ENCODE measurements at places on chromosomes 7 and 10. TPM values are rescaled to one million over a fixed set of nuclear protein-coding genes. Genes with fewer than 3 reads are reported as not detected.

GRCh38 chr10:12685261-12686058 is 316.1 kb downstream of the CCDC3 start:
- DNase-seq, result no peak

DNA sequence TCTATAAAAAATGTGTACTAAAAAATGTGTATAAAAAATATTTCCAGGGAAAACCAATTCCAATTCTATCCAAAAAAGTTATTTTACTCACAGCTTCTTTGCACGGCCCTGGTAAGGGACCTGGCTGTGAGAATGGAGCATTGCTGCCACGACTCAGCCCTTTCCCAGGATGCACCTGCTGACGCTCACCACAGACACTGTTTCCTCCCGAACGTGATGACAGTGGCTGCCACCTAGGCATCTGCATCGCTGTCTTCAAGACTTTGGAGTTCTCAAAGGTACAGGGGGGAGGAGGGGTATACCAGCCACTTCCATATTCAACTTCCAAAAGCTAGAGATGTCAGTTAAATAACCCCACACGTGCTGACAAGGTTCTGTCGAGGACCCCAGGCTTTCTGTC is 23.9 kb upstream of the PTPRN2 start:
- DNase-seq, result no peak

The TAS2R3 gene
- total RNA-seq, result 1.5 TPM

DNA sequence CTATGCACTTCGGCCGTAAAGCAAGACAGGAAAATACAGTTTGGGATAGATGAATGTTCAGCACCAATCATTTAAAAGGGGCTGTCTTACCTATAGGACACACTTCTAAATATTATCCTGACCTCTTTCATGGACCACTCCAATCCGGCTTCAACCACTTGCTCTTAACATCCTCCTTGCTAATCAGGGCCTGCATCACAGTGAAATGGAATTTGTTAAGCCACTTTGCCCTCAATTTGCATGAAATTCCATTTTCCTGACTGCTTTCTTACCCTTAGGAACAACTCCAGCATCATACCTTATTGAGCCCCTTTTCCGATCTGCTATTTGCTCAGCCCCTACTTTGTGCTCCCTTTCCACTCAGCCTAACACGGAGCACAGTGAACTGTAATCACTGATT is 667.3 kb downstream of the PHTF2 start:
- DNase-seq, result no peak

DNA sequence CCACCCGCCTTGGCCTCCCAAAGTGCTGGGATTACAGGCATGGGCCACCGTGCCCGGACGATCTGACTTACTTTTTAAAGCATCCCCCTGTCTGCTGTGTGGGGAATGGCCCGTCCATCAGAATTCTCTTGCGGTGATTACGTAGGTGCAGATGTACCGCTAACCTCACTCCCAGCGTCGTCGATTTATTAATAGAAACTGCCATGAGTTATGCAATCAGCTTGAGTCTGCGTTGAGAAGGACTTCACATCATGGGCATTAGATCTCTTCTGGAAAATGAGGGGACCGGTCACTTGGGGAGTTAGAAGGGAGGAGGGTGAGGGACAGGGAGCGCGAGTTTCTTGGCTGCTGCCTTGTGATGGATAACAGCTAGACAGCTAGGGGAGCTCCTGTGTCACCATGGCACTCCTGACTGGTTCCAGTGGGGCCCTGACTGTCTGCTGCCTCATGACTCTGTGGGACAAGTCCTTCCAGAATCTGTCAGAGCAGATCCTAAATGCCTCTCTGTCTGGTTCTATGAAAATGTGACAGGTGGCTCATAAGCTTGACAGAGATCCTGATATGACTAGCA is 35.2 kb downstream of the POR start:
- no peak for DNase-seq

The VSIR gene
- total RNA-seq, result 0.74 TPM

DNA sequence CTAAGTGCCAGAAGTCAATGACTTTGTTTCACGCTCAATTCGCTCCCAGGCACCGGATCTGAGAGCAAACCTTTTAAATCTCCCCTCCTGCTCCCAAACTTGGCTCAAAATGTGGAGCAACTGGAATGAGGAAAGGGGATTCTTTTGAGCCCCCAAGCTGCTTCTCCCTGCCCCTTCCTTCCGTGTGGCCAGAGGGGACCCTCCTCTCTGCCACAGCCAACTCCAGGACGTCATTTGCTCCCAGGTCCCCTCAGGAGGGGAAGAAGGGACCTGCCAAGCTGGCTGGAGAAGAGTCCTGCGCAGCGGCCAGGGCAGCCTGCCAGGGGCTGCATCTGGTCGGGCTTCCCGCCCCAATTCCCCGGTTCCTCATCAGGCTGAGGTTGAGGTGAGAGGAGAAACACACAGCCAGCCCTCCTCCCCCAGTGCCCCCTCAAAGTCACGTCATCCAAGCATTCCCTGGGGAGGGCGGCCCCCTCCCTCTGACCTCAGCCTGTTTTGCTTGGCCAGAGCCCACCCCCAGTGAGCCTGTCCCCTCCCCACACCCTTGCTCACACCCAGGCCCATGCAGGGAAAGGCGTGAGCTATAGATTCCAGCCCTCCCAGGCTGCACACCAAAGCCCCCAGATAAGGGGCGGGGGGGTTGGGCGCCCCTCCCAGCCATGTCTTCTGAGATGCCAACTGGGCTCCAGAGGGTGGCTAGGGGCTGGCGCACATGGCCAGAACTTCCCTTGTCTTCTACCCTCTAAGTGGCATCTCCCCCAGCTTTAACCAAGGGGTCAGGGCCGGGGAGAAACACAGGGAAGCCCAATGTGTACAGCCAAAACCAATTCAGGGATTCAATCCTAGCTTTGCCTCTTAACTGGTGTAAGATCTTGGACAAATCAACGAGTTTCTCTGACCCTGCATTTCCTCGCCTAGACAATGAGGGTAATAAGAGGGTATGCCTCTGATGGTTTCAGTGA is 35.0 kb downstream of the SH3PXD2A start:
- DNase-seq, result no peak

DNA sequence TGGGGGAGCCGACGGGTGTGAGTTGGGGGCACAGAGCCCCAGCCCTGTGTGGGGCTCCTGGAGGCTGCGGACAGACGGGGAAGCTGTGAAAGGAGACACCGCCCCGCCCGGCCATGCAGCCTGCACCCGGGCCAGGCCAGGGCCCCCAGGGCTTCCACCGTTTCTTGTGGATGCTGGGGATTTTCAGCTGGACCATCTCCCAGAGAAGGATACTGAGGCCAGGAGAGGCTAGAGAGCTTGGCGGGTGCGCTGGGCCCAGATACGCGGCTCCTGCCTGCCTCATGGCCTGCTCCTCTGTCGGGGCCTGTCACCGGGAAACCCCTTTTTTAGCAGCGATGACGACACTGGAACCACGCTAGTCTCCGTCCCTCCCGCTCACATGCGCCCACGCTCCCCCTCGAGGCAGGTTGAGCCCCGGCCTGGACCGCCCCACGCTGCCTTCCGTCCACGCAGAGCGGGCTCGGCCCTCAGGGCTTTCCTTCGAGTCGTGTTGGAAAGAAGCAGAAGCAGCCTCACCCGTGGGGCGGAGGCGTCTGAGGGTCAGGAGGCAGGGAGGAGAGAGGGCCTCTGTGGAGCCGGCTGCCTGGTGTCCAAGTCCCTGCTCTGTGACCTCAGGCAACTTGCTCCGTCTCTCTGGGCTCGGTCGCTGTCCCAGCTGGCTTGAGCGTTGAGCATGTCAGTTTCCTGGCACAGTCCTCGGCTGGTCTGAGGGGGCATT is 11.7 kb downstream of the TMEM184A start:
- DNase-seq, result no peak

- DNase-seq, result no peak
These were observed 6.2 kb upstream of the FOXK1 start for GRCh38 chr7:4675771-4676367.

GRCh38 chr10:101782811-101783735 is at the start of gene NPM3:
TSS of gene NPM3 (minus strand) at chr10:101783446. CDS start at chr10:101783390, 56 bp downstream.
- DNase-seq, result peak; percentile 93

DNA sequence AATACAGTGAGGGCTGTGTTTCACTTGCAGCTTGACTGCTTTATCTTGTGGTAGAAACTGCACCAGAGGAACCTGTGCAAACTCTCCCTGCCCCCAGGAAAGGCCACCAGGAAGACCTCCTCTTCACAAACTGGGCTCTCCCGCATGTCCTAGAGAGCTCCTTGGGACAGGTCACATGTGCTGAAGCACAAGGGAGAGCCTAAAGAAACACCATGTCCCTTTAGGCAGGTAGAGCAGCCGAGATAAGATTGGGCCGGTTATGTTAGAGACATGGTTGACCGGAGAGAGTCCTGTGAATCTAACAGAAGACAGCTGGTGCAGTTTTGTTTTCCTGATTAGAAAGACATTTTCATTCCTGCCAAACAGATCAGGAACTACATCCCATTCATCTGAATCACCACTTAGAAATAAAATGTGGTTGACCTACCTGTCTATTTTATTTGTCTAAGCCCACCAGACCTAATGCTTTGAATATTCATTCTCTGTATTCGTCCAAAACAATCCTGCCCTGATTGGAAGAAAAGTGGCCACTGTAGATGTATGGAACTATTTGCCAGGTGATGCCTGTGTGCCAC is 224.1 kb downstream of the GLI3 start:
- DNase-seq, result no peak

The SPDYE1 gene
- total RNA-seq, result not detected

GRCh38 chr7:110187877-110188554 is 902.9 kb upstream of the LRRN3 start:
- DNase-seq, result no peak

The UNCX gene
- total RNA-seq, result not detected

The EBLN1 gene
- total RNA-seq, result not detected

DNA sequence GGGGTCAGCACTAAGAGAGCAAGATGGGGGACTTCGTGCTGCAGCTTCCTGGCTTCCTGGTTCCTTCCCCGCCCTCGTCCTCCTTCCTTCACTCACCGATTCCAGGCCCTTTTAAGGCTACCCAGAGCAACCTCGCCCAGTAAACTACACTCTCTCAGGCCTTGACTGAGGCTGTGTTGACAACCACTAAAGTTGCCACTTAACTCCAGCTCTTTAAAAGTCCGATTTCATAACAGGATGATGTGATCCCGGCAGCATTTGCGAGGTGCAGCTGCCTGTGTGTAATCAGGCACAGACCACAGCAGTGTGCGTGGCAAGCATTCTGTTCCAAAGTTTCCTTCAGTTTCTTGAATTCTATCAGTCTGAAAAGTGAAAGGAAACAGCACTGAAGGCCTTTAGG is 110.6 kb downstream of the RAB11FIP2 start:
- DNase-seq, result no peak

The GIMAP7 gene
- 0.37 TPM for total RNA-seq

DNA sequence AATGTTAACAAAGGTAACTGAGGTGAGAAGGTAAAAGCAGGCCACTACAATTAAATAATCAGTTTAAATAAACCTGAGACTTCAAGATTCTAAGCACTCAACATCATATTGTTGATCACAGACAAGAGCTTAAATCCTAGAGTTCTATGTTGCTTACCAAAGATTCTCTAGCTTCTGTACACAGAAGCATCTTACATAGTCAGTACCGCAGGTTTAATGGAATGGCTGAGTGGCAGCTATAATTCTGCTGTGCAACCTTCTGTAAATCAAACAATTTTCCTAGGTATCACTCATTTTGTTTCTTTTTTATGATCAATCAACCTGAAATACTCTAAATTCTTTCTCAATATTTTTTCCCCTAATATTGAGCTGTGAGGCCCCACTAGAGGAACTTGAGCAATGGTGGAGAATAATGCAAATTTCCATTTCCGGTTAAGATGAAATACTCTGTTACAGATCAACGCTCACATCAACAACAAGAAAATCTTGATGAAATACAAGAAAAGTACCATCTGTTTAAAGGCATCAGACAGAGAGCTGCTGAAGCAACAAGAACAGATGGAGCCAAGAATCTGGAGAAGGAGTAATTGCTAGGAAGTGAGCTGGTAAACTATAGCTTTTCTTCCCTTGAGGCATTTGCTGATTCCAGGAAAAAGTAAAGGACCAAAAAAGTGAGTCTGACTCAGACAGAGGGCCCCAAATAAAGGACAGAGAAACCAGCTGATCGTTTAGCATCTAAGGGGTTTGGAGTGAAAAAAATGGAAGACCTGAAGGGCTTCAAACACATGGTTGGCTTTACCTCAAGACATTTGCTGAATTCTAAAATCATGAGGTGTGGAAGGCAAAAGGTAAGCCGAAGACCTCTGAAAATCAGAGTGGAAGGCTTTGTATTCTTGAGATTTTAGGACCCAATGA is 22.6 kb downstream of the PNPLA8 start:
- DNase-seq, result no peak

DNA sequence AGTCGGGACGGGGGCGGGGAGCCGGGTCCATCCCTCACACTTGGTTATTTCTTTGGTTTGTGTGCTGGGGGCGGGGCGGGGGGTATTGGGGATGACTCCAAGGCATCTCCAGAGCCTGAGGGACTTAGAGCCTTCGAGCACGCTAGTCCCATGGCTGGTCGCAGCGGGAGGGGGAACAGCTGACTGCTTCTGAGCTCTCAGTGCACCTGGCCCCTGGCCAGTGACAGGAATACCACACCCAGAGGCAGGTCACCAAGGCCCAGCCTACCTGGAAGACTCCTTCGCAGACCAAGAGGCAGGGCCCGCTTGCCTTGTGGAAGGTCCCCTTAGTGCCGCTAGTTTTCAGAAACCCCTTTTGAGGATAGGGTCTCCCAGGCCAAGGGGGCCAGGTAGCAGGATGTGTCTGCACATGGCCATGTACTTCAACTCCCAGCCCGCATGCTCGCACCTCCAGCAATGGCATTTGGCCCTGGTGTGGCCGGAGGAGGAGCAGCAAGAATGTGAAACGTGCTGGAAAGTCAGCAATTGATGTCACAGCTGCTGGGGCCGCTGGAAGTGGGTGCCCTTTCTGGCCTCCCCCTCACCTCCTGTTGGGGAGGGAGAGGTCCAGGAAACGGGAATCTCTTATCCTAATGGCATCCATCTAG is 40.3 kb downstream of the AGAP3 start:
- DNase-seq, result no peak

GRCh38 chr10:116848032-116848943 is 1.0 kb upstream of the ENO4 start:
- DNase-seq, result no peak

GRCh38 chr10:113099431-113100183 is 149.6 kb downstream of the TCF7L2 start:
- no peak for DNase-seq

GRCh38 chr7:140358024-140358411 is 40.3 kb downstream of the SLC37A3 start:
- no peak for DNase-seq

The TCAF2 gene
- 0.21 TPM for total RNA-seq

The TMEM72 gene
- total RNA-seq, result not detected

GRCh38 chr7:94183289-94183749 is 179.2 kb upstream of the BET1 start:
- no peak for DNase-seq

- no peak for DNase-seq
These were observed 28.0 kb downstream of the NIPSNAP2 start for GRCh38 chr7:55992346-55992745.

DNA sequence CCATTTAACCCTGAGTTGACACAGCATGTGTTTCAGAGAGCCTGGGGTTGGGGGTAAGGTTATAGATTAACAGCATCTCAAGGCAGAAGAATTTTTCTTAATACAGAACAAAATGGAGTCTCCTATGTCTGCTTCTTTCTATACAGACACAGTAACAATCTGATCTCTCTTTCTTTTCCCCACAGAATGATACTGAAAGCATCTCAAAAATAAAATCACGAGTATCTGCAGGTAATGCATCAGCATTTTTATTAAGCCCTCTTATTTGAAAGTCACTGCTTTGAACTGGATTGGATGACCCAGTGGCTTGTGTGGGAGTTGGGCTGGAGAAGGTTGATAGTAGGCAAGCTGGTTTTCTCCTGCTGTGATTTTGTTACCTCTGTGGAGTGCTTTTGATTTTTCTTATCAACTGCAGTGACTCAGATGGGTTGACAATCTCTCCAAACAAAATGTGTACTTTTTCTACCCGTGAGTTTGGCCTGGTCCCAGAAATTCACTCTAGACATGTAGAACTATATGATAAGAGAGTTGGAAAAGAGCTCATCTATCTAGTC is 253.5 kb upstream of the PRKCQ start:
- DNase-seq, result no peak
